ENCODE measurements at places on chromosomes 3 and 15.

DNA sequence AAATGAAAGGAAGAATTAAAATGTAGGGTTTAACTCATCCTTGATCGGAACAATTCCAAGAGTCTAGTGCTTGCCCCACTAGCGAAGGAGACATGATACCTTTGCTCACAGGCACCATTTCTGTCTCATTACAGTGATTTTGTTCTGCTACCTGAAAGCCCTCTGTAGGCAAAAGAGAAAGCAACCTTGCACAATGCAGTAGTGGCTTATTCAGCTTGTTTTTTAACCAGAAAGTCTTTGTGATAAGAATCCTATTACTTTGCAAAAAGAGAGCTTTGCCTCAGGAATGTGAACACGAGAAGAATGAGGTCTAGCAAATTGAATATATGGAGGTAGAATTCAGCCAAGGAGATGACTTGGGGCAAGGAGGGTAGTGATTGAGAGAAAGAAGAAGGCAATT, 684.4 kb downstream of the GRM7 start:
- no peak for DNase-seq

DNA sequence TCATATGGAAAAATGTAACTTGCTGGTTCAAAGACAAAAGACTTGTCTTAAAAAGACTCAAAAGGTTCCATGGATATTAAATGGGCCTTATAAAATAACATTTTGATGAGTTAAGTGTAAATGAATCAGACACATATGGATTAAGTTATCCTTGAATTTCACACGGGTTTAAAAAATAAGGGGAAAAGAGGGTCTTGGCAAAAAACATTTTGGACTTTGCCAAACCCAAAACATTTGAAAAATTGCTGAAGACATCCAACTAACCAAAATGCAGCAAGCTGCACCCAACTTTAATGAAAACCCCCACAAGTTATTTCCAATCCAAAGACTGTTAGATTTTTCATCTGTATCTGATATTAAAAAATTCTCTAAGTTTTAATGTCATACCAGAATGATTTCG, 200.7 kb downstream of the MEIS2 start:
- DNase-seq, result no peak

GRCh38 chr3:100107221-100107814, 7.0 kb downstream of the FILIP1L start:
- no peak for DNase-seq

- DNase-seq, result no peak
Measured at GRCh38 chr3:43905157-43905556, 214.4 kb downstream of the ABHD5 start.

DNA sequence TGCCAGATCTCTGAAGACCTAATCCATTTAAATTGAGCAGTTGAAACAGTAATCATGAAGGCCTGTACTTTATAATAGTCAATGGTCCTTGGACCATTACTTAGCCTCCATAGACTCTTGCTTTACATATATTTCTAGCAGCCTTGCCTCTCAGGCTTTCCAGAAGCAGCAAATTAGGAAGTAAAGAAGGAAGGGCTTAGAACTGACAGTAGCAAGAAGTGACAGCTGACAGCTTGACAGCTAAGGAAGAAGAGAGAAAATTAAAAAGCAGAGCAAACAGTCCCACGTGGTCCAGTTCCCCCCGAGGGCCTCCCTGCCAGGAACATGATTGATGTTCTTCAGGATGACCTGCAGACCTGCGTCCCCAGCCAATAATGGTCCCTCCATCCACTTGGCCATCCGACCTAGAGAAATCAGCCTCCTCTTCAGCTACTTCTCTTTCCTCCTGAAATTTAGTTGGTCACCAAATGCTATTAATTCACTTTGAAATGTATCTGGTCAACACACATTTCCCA, 15.0 kb upstream of the PSMD6 start:
- DNase-seq, result no peak

DNA sequence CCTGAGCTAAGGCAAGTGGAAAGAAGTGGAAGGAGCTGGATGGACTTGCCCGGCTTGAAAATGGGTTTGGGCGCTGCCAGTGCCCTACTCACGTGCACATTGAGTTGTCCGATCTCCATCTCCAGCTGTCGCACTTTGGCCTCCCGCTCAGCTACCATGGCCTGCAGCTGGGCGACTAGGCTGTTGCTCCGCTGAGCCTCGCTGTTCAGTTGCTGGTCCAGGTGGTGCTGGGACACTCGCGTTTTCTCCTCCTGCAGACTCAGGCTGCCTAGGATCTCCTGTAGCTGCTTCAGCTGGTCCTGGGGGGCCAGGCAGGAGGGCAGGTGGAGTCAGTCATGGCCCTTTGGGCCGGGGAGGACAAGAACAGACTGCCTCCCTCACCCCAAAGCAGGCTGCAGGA, 33.0 kb upstream of the HHATL start:
- DNase-seq, result no peak

DNA sequence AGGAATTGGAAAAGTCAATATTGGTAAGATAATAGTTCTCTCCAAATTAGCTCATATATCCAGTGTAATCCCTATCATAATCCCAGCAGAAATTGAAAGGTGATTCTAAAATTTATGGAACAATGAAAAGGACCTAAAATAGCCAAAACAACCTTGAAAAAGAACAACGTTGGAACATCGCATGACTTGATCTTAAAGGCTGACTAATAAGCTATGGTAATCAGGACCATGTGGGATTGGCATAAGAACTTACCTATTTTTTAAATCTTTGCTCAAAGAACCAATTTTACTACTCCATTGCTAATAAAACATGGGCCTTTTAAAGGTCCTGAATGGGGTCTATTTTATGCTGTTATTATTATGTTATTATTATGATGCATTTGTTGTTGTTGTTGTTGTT, 40.9 kb downstream of the B3GNT5 start:
- no peak for DNase-seq

- DNase-seq, result no peak
Measured at GRCh38 chr3:132145833-132146232, 111.0 kb upstream of the CPNE4 start.

DNA sequence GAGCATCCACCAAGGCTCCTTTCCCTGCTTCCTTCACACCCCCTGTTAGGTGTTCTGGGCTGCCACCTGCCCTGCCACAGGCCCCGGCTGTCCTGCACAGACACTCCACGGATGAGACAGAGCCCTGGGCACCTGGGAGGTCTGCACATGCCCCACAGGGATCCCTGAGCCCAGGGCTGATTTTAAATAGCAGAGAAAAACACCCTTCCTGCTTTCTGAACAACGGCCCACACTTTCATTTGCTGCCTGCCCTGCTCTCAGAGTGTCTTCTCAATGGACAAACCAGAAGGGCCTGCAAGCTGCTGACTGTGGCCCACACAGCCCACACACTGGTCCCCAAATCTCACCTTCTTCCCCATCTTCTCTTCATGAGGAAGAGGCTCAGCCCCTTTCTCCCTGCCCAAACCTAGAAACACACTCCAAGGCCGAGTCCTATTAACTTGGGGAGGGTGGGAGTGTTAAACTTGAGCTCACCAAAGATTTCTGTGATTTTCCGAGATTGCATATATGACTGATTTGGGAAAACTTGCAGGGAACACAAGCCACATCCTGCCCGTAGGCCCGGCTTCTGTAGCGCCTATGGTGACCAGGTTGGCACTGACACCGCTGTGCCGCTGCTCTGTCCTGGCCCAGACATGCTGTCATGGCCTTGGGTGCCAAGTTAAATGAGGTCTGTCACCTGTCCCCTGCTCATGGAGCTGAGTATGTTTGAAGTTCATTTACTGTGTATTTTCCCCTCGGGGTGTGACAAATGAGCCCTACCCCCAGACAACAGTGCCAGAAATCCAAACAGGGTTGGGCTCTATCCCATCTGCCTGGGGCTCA, 47.2 kb upstream of the KLF13 start:
- no peak for DNase-seq

DNA sequence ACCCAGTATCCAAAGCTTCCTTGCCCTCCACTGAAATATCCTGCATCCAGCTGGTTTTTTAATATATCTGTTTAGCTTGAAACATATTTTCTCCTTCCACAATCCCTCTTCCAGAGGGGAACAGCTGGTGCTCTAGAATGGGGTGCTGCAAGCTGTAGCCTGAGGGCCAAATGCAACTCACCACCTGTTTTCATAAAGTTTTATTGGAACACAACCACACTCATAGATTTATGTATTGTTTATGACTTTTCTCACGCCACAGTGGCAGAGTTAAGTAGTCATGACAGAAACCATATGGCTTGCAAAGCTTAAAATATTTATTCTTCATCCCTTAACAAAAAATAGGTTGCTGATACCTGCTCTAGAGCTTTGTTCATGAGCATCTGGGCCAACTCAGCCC, 298.7 kb downstream of the CLSTN2 start:
- no peak for DNase-seq
